ENCODE measurements at places on chromosomes 12 and 14. TPM values are rescaled to one million over a fixed set of nuclear protein-coding genes. Genes with fewer than 3 reads are reported as not detected.

DNA sequence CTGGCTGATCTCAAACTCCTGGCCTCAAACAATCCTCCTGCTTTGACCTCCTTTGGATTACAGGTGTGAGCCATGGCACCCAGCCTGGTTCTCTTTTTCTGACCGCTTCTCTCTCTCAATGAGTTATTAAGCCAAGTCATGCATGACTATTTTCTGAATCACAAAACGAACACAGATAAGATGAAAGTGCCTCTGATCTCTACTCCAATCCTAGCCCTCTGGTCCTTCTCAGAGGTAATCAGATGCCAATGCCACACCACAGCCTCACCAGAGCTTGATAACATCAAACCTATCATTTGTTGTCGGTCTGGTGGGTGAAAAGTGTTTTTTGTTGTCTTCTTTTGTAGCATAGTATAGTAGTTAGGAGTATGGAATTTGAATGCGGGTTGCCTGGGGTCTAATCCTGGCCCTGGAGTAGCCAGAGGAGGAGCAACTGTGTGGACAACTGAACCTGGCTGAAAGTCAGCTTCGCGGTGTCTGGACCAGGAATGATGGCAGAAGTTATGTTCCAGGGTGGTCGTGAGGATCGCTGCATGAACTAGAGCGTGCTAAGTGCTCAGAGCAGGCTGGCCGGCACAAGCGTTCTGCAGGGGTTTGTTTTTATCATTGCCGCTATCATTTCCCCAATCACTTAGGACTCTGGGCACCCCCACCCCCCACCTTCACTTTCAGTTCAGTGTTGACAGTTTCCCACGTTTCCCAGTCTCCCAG lies 77.9 kb downstream of the SPRING1 start:
- DNase-seq: no peak

GRCh38 chr12:52953181-52953841 lies 4.4 kb downstream of the KRT18 start:
- no peak for DNase-seq

DNA sequence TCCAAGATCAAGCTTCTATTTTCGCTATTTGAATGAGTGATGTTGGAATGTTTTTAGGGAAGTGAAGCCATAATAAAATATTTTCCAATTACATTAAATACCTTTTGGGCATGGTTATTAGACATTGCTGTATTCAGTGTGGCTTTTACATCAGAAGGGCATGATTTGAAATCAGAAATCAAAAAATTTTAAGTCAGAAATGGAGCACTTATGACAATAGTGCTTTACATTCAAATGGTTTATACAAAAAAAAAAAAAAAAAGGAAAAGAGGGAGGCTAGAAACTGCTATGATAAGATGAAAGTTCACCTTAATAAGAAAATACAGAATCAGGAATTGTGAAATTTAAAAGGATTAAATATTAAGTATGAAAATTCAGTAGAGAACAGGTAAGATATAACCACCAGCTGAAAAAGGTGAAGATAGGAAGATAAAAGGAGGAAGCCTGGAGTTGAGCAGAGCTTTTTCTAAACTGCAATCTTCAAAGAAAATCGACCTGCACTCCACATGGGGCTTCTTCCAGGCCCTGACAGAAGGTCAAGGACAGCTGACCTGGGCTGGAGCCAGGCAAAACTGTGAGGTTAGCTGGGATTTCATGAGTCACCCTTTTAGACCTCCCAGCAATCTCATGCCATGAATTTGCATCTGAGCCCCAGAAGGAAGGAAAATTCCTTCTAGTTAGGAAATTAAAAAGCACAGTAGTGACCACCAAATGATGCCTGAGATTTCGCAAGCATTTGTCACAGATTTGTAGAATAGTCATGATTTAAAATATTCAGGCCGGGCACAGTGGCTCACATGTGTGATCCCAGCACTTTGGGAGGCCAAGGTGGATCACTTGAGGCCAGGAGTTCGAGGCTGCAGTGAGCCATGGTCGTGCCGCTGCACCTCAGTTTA lies 23.4 kb upstream of the BMP4 start:
- DNase-seq: no peak

KLRC4 gene
- total RNA-seq: 7.1 TPM

- DNase-seq: no peak
These were observed 74.4 kb downstream of the POLR3B start for GRCh38 chr12:106431839-106432411.

ADAMTS20 gene
- total RNA-seq: not detected

DNA sequence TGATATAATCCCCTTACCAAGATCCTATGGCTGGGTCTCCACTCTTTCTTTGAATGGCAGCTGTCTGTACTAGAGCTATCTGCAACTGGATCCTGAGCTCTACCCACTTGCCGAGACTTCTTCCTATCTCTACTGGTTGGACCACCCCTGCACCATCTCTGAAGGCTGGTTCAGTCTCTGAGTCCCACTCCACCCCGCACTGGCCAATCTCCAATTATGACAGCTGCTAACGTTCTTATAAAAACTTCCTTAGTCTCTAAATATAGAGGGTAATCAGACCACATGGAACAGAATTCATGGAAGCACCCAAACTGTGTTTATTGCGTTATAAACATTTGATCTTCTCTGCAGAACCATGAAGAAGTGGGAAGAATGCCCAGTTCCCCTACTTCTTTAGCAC lies 186.6 kb upstream of the EEA1 start:
- no peak for DNase-seq

LRP1-AS gene
- total RNA-seq: not detected

RILPL1 gene
- total RNA-seq: 5.4 TPM

- DNase-seq: no peak
These were observed 40.4 kb downstream of the DIP2B start for GRCh38 chr12:50545213-50545612.

- DNase-seq: no peak
These were observed 130.7 kb upstream of the PWP1 start for GRCh38 chr12:107554941-107555340.

SLC8B1 gene
- 25.9 TPM for total RNA-seq

GRCh38 chr14:49056021-49056420 lies 530.2 kb downstream of the RPS29 start:
- no peak for DNase-seq

GRCh38 chr14:74404435-74404834 lies 21.6 kb downstream of the SYNDIG1L start:
- no peak for DNase-seq

DNA sequence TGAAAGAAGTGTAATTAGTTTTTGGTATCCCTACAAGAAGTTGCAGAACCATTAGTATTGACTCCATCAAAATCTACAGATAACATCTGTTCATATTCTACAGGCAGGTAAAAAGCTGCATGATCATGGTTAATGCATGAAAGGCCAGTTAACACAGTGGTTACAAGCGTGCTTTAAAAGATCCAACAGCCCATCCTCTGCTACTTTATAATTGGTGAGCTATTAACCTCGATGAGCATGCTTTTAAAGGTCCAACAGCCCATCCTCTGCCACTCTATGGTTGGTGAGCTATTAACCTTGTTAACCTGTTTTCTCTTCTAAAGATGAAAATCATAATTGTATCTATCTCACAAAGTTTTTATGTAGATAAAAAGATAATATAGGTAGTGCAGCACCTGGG lies 289.3 kb downstream of the DUSP6 start:
- DNase-seq: no peak

GRCh38 chr12:58026426-58026825 lies 85.1 kb downstream of the ATP23 start:
- DNase-seq: no peak

DNA sequence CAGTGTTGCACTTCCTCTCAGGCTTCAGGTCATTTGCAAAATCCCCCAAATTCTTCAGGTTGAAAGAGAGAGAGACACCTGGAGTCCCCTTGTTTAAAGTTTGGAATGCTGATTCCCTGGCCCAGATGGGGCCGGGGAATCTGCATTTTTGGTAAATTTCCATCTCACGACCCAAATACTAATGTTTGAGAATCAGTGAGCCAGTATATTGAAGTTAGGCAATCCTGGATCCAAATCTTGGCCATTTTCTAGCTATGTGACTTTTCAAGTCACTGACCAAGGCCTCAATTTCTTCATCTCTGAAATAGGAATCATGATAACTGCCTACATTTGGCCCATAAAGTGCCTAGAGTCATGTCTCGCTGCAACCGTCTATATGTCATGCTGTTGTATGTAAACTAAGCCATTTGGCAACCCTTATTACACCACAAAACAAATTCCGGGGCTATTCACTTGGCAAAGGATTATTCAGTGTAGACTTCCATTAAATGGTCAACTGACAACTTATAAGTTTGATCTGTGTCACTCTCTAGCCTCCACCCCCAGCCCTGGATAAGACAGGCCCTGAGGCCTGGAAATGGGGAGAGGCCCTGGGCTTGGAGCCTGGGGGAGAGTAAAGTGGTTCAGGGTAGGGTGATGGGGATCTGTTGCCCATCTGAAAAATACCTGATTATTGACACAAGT lies 3.7 kb upstream of the ZFP36L1 start:
- DNase-seq: no peak

DNA sequence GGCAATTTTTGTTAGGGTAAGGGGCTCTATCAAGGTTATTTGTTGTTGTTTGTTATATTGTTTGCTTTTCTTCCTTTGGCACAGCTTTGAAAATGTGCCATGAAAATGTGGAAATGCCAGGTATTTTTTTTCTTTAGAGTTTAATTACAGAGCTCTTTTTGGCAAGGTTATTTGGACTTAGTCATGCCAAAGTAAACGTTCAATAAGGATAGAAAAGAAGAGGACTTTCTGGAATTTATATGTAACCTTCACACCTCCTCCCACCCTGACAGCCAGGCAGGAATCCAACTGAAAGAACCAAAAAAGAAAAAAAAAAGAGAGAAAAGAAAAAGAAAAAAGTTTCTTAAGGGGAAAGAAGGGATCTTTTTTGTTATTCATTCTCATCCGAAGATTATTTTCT lies 217.8 kb downstream of the KITLG start:
- no peak for DNase-seq

GRCh38 chr14:106738075-106738474 lies 1211.7 kb downstream of the TMEM121 start:
- DNase-seq: peak; percentile 52

DNA sequence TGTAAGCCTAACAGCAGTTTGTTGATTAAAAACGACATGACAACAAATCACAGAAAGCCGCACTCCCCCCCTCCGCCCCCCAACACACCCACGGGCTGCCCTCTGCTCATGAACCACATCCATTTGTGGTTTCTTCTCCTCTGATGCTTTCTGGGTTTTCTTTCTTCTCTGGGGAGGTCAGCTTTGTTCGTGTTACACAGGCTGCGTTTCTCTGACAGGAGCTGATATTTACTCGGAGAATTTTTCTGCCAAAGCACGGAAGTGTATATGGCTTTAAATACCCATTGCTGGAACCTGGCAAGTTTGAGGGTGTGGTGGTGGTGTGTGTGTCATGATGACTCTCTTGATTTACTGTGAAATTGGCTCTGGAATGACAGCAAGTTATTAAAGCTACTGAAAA lies 883.7 kb upstream of the TMEM132C start:
- DNase-seq: no peak

LMNTD1 gene
- not detected for total RNA-seq

DNA sequence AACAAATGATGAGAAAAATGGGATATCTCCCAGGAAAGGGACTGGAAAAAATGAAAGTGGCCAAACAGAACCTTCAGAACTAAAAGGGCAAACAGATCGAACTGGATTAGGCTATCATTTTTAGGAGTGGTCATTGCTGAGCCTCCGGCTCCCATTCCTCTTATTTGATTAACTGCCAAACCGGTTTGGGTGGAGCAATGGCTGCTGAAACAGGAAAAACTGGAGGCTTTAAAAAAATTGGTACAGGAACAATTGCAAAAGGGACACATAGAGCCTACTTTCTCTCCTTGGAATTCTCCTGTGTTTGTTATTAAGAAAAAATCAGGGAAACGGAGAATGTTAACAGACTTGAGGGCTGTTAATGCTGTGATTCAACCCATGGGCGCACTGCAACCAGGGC lies 49.7 kb downstream of the TNFAIP2 start:
- DNase-seq: no peak

GRCh38 chr12:25886396-25886795 lies 72.1 kb upstream of the RASSF8 start:
- DNase-seq: no peak

- no peak for DNase-seq
These were observed 37.2 kb upstream of the BDKRB2 start for GRCh38 chr14:96167224-96168148.

DNA sequence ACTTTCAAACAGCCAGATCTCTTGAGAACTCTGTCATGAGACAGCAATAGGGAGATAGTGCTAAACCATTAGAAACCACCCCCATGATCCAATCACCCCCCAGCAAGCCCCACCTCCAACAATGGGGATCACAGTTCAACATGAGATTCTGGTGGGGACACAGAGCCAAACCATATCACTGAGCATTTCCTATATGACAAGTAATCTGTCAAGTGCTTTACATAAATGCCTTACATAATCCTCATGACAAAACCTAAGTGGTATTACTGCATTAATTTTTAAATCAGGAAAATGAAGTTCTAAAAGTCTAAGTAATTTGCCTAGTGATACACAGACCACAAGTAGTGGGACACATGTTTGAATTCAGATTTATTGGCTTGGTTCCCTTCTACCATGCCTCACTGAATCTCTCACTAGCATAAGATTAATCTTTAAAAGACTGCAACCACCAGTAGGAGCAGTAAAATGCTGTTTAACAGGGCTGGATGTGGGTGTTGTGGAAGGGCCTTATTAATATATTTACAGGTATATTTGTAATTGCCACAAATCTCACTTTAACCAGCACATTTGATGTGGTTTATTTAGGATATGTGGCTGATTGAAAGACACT lies 323.1 kb upstream of the FBXO33 start:
- DNase-seq: no peak

DNA sequence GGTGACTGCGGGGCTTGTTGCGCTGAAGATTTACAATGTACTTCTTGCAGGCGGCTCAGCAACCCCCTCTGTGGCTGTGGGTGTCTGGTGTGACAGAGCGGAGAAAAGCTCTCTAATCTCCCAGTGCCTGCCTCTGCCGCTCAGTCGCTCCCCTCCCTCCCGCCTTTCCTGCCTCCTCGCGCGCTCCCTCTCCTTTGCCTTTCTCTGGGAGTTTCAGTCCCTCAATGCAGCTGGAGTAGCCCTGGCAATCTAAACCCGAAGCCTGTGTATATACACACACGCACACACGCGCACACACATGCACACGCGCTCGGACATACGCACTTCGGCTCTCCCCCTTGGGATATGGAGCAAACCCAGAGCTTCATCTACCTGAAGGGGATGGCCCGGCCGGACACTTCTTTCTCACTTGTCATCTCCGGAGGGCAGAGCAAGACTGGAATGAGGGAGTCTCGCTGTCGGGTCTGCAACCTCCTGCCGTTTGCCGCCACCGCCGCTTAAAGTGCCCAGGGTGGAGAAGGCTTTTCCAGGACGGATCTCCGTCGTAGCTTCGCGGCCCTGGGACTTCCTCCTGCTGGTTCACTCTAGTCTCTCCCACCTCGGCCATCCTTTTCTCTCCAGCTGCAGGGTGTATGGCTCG lies 599 bp upstream of the TRHDE start:
- DNase-seq: no peak

GRCh38 chr14:45252366-45253069 lies 484 bp downstream of the MIS18BP1 start:
- peak; percentile 21 for DNase-seq
